ENCODE measurements at places on chromosomes 7 and 10. TPM values are rescaled to one million over a fixed set of nuclear protein-coding genes. Genes with fewer than 3 reads are reported as not detected.

Gene TCF7L2
- 15.7 TPM for total RNA-seq

Gene WDFY4
- 2.6 TPM for total RNA-seq

Gene ATG9B
- 0.32 TPM for total RNA-seq

Gene GBX1
- total RNA-seq = 0.56 TPM

All from left cardiac atrium (tissue), 4 donors.